ENCODE measurements at places on chromosomes 3 and 15. TPM values are rescaled to one million over a fixed set of nuclear protein-coding genes. Genes with fewer than 3 reads are reported as not detected.

DNA sequence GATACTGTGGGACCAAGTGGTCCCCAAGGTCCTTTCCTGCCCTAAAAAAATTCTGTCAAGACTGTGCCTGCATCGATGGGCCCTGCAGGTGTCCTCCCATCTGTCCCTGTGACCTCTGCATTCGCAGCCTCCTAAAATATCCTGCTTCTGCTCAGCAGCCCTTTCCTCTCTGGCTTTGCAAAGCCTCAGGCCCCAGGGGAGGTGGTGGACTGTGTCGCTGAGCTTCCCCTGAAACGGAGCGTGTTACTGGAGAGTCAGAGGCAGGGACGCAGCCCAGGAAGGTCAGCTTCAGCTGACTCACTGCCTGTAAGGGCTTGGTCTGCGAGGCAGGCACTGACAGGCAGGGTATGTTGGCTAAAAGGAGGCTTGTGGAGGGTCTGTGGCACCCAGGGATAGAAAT, 110.0 kb downstream of the RAB11A start:
- no peak overlapping the region for H3K4me3 ChIP-seq
- no peaks in the 10 kb centered on the region for H3K36me3 ChIP-seq
- no peak overlapping the region for H3K27ac ChIP-seq
- DNase-seq = no peak
- no peaks in the 10 kb centered on the region for H3K27me3 ChIP-seq

- H3K27ac ChIP-seq = no peak overlapping the region
- no peaks in the 10 kb centered on the region for H3K27me3 ChIP-seq
- no peak for DNase-seq
- no peak overlapping the region for H3K4me3 ChIP-seq
- H3K4me1 ChIP-seq = no peaks in the 10 kb centered on the region
Measured at GRCh38 chr3:148008591-148008990, 599.4 kb downstream of the ZIC1 start.

DNA sequence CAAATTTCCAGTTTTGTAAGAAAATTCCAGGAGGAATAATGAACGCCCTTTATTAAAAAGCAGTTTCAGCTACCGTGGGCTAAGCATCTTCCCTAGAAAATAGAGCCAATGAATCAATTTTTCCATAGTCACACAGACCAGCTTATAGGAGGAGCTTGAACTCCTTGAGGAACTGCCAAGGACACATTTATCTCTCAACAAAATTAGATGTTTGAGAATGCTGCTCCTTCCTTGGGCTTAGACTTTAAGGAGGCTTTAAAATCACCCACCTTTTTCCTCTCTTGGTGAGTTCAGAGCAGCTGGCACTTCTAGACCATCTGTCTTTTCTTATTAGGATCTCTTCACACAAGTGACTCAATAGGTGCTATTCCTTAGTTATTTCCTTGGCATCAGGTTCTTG, 588.0 kb downstream of the SQOR start:
- H3K36me3 ChIP-seq = no peaks in the 10 kb centered on the region
- H3K27ac ChIP-seq = no peak overlapping the region
- DNase-seq = no peak
- no peaks in the 10 kb centered on the region for H3K4me1 ChIP-seq
- no peaks in the 10 kb centered on the region for H3K27me3 ChIP-seq

The GPR149 gene
- total RNA-seq = not detected

DNA sequence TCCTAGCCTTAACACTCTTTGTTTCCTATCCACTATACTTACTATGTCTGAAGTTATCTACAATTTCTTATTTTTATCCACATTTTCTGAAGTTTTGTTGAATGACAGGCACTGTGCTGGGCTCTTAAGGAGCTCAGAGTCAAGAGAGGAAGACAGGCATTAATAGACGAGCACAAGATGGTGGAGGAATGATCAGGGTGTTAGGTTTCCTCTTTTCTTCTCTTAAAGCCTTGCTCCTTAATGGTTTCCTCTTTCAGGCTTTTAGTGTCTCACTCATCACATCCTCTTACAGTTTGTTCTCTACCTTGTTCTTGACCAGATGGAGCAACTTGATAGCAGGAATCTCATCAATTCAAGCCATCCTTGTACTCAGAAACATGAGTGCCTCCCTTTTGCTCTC, 52.9 kb upstream of the BCL6 start:
- no peaks in the 10 kb centered on the region for H3K27me3 ChIP-seq
- no peaks in the 10 kb centered on the region for H3K36me3 ChIP-seq
- no peak overlapping the region for H3K4me3 ChIP-seq
- DNase-seq = no peak
- no peaks in the 10 kb centered on the region for H3K4me1 ChIP-seq

DNA sequence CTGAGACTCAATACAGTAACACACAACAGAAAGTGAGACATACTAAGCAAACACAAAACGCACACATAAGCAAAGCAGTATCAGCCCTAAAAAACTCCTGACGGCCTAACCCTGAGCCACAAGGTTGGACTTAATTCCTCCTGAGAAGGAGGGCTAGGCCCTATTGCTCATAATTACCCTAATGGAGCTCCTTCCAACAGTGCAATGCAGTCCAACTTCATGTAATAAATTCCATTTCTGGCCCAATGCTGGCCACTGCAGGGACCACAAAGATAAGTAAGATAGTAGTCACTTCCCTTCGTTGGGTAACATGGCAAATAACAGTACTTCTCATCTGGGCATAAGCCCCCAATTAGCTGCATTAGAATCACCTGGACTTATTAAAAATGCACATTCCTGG, 4.2 kb downstream of the VPS39 start:
- no peak overlapping the region for H3K27ac ChIP-seq
- no peaks in the 10 kb centered on the region for H3K36me3 ChIP-seq
- no peak overlapping the region for H3K4me3 ChIP-seq
- H3K27me3 ChIP-seq = no peaks in the 10 kb centered on the region
- peaks cover 36% of the 10 kb centered on the region for H3K4me1 ChIP-seq

DNA sequence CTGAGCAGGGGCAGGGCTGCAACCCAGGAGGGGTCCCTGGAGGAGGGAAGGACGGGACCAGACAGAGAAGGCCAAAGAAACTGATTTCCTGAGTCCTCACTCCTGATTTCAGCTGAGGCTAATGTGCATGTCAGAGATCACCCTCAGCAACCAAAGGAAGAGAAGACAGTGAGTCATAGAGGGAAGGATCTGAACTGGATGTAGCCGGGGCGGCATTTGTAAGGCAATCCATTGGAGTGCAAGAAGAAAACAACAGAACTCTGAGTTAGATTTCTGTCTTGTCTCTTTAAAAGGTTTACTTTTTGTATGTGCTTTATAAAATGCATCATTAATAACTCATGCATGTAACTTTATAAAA, 105.3 kb upstream of the AGBL1 start:
- H3K4me1 ChIP-seq = no peaks in the 10 kb centered on the region
- H3K27me3 ChIP-seq = no peaks in the 10 kb centered on the region
- no peak overlapping the region for H3K27ac ChIP-seq
- no peak overlapping the region for H3K4me3 ChIP-seq
- H3K36me3 ChIP-seq = no peaks in the 10 kb centered on the region
- no peak for DNase-seq

DNA sequence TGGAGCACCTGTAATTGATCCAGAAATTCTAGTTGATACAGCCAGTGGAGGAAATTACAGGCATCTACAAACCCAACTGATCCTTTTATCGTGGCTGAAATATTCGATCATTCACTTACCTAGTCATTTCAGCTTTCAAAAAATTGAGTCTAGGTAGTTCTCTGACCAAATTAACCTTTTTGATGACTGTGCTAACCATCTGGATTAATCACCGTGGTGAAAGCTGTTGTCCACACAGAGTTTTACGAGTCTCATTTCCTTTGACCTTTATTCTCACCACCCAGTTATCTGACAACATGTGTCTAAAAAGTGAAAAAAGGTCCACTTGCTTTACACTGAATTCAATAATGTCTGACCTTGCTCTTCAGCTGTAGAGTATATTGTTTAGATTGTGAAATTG, 354.3 kb downstream of the AGBL1 start:
- H3K4me3 ChIP-seq = no peak overlapping the region
- DNase-seq = no peak
- no peaks in the 10 kb centered on the region for H3K4me1 ChIP-seq
- H3K27ac ChIP-seq = no peak overlapping the region
- no peaks in the 10 kb centered on the region for H3K36me3 ChIP-seq

GRCh38 chr3:186380622-186381380, 18.8 kb upstream of the DGKG start:
- no peak overlapping the region for H3K4me3 ChIP-seq
- DNase-seq = no peak
- no peaks in the 10 kb centered on the region for H3K4me1 ChIP-seq
- no peaks in the 10 kb centered on the region for H3K36me3 ChIP-seq

- H3K4me3 ChIP-seq = no peak overlapping the region
- H3K36me3 ChIP-seq = no peaks in the 10 kb centered on the region
- H3K27ac ChIP-seq = peak overlapping the region; percentile 74
- no peaks in the 10 kb centered on the region for H3K27me3 ChIP-seq
- peaks cover 37% of the 10 kb centered on the region for H3K4me1 ChIP-seq
- no peak for DNase-seq
Measured at GRCh38 chr3:14453876-14454638, 51.7 kb downstream of the SLC6A6 start.
